ENCODE measurements at places on chromosomes 2 and 18.

DNA sequence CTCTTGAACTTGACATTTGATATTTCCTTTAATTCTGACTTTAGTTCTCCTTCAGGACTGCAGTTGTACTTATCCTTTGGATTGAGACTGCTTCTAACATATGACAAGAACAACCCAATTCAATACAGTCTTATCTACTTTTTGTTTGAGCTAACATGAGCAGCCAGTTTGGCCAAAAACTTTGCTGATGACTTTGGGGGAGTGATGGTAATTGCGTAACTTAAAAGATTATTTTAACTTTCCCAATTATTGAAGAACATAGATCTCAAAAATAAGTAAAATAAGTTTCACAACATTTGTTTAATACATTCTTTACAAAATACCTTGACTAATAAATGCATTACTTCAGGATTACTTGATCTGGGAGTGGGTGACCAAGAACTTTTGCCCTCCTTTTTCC, 1311.1 kb upstream of the NRXN1 start:
- no peak for DNase-seq

- no peak for DNase-seq
Measured at GRCh38 chr2:150141226-150142001, 346.1 kb downstream of the RND3 start.

GRCh38 chr2:124180635-124181034, 155.5 kb downstream of the CNTNAP5 start:
- no peak for DNase-seq

DNA sequence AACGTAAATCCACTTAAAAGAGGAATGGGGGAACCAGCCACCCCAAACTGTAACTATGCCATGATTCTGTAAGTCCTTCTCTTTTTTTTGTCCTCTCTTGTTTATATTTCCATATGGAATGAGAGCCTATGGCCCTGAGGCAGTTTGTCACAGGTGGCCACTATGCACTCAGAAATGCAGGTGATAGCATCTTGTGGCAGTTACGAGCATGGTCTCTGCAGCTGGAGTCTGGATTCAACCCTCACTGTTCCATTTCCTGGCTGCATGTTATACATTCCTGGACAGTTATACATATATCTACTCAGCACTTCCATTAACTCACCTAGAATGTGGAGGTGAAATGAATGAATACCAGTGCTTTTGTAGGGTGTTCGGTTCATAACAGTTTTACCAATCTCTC, 291.5 kb upstream of the FANCL start:
- no peak for DNase-seq

DNA sequence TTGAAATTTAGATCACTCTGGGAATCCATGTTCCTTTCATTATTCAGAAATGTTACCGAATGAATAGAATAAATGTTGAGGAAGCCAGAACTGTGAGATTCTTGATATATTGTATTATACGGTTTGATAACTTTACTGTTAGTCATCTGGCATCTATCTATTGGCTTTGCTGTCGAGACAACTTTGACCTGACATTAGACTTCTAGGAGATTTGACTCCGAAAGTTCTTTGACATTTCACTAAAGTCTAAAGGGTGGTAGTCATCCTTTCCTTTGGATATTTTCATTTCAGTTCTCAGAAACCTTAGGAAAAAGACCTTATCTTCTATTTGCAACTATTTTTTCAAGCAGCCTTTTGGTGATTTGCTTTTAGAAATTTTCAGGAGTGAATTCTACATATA, 1.9 kb downstream of the BMPR2 start:
- DNase-seq, result no peak

DNA sequence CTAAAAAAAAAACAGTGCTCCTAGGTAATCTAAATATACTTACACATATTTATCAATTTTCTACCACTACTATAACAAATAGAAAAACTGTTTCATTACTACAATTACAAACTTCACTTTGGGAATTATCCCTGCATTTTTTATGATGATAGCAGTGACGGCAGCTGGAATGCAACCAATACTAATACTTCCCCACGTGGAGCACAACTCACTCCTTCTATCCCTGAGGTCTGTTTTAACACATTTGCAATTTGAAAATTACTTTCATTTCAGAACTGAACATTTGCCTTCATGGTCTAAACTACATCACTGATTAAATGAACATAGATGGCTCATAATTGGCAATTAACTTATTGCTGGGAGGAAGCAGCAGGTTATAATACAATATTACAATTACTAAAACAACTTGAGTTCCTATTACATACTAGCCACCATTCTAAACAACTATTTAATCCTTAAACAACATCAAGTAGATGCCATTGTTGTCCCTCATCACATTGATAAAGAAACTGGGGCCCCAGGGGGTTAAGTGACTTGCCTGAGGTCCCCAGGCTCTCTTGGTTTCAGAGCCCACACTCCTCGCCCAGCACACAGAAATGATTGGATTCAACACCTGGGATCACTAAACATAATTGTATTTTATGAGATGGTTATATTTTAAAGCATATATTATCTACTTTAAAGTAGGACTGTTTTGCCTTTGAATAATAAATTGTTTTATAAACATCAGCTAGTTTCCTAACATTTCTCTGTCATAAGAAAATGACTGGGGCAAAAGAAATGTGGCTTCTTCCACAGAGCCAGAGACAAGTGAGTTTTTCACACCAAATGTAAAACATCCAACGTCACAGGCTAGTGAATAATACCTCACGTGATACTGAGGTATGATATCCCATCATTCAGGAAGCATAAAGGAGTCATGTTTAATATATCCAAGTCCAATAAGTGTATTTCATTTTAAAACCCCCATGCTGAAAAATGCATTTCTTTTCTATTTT, 6.2 kb downstream of the COLEC12 start:
- DNase-seq, result no peak

GRCh38 chr2:88896971-88897370, 205.5 kb downstream of the RPIA start:
- no peak for DNase-seq

All from BE2C (cell line).